ENCODE measurements at places on chromosomes 4 and X.

DNA sequence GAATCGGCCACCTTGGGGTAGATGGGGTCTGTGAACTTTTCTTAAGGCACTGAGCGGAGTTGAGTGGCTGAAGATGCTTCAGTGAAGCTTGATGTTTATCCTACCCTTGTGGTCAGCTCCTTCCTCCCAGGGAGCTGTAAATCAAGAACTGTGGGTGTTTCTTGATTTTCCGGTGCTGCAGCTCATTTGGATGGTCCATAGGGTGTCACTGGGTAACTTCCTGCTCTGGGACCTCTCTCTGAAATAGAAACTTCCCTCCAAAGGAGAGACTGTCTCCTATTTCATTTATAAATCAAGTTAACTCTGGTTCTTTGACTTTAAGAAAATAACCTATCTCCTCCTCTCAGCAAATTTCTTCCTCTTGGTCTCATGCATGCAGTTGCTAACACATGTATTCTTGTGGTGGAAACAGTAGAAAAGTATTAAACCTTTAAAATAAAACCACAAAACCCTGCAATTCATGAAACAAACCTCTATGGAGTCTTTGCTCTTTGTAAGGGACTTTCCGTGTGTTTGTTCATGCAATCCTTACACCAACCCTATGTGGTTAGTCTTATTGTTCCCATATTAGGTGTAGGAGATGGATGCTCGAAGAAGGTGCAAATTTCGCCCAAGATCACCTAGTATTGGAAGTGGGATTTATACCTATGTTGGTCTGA is 110.3 kb downstream of the SHROOM3 start:
- DNase-seq = no peak

DNA sequence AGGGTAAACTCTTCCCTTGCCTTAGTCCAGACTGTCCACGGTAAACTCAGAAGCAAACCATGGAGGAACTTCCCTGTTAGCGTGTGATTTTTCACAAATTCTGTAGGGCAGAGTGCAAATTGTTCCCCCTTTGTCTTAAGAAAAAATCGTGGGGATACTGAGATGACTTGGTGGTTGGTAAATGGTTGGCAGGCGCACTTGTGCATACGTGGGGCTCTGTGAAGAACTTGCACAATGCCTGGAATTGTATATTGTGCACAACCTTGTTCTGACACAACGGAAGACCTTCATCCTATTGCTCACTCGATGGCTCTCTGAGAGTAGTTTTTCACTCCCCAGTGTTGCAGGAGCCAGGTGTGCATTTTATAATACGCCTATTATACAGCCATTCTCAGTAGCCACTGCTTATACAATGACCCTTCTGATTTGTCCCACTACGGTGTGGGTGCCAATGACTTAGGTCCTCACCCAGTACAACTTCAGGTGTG is 150.0 kb downstream of the SPRY1 start:
- DNase-seq = no peak

DNA sequence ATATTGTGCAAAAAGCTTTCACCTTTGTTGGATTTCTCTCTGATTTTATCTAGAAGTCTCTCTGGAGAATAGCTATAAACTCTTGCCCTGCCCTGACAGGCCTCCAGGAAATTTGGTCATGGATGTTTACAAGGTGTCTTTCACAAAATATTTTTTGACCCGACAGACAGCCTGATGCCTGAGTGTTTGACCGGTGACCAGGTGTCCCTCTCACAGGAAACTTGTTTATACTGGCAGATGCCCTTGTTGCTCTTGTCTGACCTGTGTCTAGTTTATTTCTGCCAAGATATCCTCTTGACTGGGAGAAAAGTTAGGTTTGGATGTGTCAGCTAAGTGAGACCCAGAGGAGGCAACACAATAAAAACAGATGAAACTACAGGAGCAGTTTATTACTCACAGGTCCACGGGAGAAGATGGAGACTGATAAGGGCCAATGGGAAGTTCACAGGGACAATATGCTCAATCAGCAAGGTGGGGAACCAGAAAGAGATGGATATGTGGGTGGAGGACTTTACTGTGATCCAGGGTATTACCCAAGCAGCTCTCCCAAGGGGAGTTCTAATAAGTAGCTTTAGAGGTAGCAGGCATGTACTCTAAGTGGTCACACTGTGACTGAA is 243.3 kb downstream of the ARAP2 start:
- DNase-seq = no peak

DNA sequence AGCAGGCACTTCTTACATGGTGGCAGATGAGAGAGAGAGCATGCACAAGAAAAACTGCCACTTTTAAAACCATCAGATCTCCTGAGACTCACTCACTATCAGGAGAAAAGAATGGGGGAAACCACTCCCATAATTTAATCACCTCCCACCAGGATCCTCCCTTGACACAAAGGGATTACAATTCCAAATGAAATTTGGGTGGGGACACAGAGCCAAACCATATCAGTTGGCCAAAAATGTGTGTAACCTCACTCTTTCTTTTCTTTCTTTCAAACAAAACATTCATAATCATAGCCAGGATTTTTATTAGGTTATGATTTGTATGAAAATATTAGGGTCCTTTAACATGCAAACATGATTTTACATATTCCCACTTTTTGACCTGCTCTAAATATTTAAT is 222.1 kb downstream of the PCDH18 start:
- no peak for DNase-seq

DNA sequence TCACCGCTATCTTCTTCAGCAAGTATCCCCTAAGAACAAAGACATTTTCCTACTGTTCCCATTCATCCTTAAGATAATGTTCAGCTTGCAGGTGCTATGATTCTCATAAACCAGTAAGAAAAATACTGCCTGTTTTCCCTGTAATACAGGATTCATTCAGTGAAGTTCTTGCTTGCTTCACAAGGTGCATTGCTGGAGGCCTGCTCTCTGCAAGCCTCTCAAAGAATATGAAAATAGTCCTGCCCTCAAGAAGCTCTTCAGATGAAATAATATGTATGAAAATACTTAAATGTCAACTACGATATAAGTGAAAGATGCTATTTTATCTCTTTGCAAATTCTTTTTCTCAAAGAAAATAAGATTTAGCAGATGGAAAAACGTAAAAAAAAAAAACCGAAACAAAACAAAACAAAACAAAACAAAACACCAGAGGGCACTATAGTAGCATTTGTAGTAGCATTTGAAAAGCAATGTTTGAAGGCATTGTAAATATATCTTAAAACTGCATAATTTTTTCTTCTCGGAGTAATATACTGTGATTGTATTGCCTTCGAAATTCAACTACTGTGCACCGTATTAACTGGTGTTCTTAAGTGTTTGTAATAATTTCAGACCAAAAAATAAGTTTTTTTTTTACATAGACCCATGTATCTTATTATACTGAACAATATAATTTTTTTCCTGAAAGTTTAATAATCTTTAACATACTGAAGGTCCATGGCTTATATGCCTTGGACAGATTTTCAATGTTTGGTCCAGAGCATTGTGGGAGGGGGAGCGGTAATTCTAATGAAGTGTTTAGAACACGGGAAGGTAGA is 26.0 kb downstream of the ADH4 start:
- no peak for DNase-seq

- DNase-seq = no peak
These were observed 18.1 kb downstream of the OFD1 start for GRCh38 chrX:13752646-13753045.

DNA sequence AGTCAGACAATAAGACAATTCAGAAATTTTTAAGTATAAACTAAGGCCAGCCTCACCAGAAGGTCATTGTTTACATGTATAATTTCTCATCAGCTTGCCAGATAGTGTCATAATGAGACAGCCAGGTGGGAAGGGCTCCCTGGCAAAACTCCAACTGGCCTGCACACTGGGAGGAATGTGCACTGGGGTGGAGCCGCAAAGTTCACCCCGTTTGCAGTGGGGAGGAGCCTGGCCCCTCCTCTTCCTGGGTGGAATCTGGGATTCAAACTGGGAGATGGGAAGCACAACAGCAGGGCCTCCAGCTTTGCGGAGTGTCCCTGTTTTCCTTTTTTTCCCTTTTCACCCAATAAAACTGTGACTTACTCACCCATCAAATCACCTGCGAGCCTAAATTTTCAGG is 329.9 kb downstream of the SMARCA1 start:
- no peak for DNase-seq
